ENCODE measurements at places on chromosomes 6 and 20.

- DNase-seq: no peak
Observed at GRCh38 chr20:33826270-33826897, 15.2 kb downstream of the CHMP4B start.

DNA sequence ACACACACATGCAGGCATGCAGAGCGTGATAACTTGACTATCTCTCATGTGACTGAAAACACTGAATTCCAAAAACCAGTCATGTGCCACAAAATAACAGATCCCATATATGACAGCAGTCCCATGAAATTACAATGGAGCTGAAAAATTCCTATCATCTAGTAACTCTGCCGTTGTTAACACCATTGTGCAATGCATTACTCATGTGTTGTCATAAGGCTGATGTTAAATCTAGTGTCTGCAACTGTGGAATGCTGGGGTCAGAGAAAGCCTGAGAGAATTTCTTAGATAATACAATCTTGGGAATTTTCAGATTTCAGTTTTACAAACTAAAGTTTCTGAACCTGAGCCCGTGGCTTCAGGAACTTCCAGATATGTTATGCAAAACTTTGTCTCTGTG, 70.2 kb downstream of the LYRM4 start:
- DNase-seq: no peak

DNA sequence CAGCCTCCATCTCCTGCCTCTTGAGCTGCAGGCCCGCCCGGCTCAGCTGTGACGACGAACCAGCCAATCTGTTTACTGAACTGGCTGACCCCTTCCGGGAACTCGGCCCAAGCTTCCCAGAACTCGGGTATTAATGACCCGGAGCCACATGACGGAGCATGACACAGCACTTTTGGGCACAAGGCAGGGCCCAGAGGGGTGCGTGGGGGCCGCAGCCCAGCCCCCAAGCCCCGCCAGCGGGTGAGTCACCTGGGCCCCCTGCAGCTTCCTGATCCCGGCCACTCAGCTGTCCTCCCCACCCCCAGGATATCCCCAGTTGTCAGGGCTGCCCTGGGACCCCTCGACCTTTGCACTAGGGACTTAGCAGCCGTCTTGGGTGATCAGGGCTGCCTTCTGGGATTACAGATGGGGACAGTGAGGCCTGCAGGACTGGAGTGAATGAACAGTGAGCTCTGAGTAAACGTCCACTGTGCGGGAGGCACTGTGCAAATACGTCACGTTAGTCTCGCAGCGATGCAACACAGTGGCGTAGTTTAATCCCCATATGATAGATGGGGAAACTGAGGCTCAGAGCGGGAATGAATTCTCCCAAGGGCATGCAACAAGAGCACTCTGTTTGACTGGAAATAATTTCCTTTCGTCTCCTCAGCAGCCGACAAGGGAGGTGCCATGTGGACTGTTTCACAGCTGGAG, 102.1 kb downstream of the CEBPB start:
- DNase-seq: no peak

GRCh38 chr6:169883316-169883715, 131.9 kb downstream of the ERMARD start:
- DNase-seq: no peak

GRCh38 chr6:44494011-44494501, 106.5 kb downstream of the CDC5L start:
- no peak for DNase-seq

DNA sequence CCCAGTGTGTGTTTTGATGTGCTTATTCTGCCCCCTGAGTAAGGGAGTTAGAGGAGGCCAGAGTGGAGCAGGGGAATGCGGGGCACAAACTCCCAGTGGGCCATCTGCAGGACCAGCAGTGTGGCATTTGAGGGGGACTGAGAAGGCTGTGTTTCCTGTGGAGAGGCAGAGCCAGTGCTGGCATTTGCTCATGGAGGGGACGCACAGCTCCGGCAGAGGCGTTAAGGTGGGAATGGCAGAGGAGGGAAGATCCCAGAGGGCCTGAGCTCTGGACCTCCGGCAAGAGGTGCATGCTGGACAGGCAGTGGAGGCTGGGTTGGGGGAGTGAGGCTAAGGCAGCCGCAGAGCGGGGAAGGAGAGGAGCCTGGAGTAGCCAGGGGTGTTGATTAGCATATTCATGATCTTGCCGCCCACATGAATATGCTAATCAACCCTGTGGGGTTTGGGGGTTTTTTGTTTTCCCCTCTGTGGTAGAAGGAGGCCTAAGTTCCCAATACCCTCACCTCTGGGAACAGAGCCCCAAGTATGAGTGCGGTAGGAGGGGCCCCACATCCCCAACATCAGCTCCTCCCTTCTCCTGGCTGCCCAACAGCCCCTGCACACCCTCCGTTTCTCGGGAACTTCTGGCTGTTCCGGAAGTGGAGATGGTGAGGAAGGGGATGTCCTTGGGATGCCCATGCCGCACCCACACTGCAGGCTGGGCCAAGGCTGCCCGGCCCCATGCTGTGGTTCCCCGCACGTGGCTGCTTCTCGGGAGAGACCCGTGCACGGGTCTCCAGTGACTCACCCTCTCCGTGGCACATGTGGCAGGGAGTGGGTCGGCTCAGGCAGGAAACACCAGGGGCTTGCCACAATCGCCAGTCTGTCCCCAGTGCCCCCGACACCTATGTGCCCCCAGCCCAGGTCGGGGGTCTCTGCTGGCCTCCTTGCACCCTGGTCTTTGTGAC, 33.8 kb downstream of the DLGAP4 start:
- no peak for DNase-seq

DNA sequence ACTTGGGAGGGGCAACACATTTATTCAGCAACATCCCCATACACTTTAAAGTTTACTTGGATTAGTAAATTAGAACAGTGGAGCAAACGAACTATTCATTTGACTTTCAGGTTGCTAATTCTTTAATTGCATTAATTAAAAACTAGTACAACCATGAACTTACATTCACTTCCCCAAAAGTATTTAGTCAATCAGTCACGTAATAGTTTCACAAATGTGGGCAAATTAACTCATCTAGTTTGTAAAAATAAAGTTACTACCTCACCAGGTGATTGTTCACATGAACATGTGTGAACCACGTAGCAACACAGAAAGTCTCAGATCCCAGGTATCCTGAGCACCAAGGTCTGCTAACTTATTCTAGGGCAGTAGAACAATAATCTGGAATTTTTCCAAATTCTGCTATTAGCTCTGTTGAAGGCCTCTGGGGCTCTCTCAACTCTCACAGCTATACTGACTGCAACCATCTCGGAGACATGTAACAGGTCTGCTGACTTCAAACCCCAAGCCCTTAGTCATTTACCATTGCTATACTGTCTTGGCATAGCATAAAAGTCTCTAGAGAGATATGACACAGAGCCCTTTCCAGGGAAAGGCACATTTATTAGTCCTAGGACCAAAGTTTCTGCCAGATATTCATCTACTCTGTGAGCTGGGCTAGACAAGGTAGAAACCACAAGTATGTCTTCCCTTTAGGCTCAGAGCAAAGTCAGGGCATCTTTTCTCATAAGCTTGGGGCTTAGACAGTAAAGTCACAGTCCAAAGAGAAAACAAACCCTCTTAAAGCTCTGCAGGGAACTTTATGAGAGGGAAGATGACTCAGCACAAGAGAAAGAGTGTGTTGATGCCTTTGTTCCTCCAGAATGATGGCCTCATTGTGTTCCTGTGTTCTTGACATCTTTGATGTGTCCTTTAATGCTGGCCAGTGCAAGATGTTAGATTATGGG, 50.9 kb upstream of the CCDC28A start:
- no peak for DNase-seq

DNA sequence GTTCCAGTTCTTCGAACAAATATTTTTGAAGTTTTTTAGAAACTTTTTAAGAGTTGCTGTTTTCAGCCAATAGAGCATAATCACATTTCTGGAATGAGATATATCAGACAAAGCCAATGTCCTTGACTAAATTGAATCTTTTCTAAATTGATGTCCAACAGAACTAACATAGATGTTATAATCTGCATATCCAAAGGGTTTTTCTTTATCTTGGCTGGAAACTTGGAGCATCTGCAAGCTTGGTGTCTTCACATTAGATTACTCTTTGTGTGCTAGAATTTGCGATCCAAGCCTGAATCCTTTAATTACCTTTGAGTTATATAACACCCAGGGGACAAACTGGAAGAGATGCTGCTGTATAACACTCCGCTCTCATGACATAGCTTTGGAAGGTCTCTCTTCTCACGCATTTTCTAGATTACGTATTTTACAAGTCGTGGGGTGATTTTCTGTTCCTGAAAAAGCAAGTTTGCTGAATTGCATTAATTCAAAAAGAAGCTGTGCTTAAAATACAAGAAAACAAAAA, 64.4 kb upstream of the FUCA2 start:
- DNase-seq: no peak

DNA sequence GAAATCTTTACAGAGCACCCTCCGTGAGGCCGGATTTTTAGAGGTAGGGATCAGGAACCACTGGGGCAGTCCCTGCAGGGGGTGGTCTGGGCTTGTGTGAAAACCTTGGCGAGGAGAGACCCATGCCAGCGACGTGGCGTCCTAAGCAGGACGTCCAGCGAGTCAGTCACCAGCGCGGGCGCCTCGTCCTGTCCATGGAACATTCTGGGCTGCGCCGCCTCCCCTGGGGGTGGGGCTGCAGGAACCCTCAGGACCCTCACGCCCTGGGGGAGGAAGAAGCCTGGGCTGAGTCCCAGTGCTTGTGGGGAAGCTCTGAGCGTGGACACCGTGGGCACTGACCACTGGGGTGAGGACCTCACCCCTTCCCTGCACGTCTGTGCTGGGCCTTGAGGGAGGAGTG, 25.7 kb upstream of the DACT2 start:
- no peak for DNase-seq

- DNase-seq: no peak
Observed at GRCh38 chr20:58303547-58303946, 6.0 kb upstream of the RAB22A start.

DNA sequence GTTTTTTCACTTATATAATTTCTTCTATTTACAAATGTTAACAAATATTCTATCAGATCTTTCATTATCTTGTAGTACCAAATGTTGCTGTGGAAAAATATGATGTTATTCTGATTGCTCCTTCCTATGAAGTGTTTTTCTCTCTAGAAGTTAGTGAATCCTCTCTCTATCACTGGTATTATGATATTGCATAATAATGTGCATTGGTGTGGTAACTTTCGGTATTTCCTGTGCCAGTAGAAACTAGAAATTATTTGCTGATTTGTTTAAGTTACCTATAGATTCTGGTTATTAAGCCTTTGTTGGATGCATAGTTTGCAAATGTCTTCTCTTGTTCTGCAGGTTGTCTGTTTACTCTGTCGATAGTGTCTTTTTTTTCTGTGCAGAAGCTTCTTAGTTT, 342.5 kb downstream of the CENPW start:
- no peak for DNase-seq

DNA sequence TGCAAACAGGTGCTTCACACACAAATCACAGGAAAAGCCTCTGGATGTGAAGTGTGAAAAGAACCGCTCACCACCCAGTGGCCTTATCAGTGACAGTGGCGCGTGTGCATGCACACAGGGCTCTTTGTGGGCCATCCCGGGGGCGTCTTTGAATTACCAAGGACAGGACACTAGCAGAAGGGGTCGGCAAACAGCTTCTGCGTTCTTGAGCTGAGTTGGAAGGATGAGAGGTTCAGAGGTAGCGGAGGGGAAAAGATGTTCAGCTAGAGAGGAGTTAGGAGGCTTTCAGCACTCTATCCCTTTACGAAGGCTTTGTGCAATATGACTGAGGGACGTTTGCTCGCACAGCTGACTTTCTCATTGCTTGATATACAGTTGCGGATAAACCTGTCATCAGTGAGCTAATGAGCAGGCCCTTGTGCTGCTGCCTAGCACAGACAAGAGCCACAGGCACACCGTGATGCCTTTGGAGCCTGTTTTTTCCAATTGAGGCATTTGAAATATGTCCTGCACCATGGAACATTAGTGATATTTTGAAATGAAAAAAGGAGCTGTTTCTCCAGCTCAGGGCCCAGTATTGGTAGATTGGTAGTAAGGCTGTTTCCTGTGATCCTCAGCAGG, 83.1 kb downstream of the IYD start:
- no peak for DNase-seq

GRCh38 chr6:129786548-129786947, 74.6 kb downstream of the TMEM244 start:
- no peak for DNase-seq

- DNase-seq: no peak
Observed at GRCh38 chr6:72446430-72446829, 175.4 kb upstream of the KCNQ5 start.

- no peak for DNase-seq
Observed at GRCh38 chr6:51805517-51805916, 281.9 kb downstream of the PKHD1 start.

DNA sequence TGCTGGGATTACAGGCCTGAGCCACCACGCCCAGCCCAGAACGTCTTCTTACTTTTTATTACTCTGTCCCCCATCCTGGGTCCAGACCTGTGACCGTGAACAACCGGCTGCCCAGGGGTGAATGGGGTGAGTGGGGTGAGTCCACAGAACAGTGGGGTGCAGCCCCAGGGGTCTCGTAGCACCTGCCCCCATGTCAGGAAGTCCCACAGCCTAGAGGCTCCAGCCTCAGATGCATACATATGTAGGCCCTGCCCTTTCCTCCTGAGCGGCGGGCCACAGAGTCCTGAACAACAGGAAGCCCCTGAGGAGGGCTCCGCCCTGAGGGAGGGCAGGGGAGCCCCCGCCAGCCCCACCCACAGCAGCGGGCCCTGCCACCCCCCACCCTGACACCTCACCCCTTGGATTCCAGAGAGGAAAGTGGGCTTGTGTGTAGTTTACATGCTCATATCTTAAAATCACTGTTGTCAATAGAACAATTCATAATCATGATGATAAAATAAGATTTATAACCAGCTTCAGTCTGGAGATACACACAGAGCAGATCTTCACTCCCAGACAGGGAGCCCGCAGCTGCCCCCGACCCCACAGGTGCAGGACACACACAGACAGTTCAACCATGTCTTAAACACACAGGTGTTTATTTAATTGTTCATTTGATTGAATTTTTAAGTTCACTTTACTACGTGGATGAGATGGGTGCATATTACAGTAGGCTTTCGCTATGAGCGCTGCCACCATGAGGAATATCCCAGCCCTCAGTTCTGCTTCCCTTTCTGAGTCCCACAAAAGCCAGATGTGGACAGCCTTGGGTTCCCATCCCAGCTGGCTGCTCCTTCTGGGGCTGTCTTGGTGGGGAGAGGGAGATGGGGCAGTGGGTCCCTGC, 12.4 kb upstream of the GMEB2 start:
- peak; percentile 53 for DNase-seq

DNA sequence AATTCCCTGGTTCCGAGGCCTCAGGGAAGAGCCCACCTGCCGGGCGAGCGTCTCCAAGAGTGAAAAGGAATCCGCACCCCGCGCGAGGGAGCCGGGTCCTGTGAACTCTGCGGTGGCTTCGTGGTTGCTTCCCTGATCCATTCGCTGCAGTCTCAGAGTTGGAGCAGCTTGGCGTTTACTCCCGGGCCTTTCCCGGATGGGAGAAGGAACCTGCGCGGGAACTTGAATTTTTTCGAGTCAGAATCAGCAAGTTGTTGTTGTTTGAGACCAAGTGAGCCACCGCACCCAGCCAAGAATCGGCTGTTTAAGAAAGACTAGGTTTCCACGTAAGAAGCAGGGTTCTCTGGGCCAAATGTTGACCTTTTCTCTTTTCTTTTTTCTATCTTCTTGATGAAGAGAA, 12.9 kb downstream of the PRSS16 start:
- no peak for DNase-seq

- DNase-seq: no peak
Observed at GRCh38 chr20:43584448-43585136, 6.1 kb upstream of the IFT52 start.

All from activated CD4-positive, alpha-beta T cell treated with anti-CD3 and anti-CD28 coated beads, Interleukin-2, amount 50 U/mL, for 24 hours (primary cell).